ENCODE measurements at places on chromosomes 12 and 14.
A peak's percentile ranks its signal among the peaks of the same experiment; 100 is the strongest.

- DNase-seq: no peak
Measured at GRCh38 chr14:53004976-53005375, 54.1 kb upstream of the FERMT2 start.

- DNase-seq: no peak
Measured at GRCh38 chr12:104458694-104459367, 2.1 kb downstream of the CHST11 start.

DNA sequence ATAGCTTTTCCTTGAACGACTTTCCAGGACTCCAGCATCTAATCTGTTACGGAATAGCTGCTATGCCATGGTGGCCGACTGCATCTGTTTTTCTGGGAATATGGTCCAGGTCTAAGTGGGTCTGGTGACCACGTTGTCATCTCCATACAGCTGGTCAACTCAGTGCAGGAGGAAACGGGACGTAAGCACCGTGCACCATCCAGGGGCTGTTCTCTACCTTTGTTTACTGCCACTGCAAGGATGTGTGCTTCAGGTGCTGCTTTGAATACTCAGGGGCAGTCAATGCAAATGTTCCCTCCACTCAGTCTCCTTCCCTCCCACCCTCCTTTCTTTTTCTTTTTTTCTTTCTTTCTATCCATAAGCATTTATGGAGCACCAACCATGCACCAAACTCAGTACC, 648.2 kb downstream of the VRK1 start:
- no peak for DNase-seq

- DNase-seq: no peak
Measured at GRCh38 chr12:104544836-104545235, 88.1 kb downstream of the CHST11 start.

GRCh38 chr12:50765095-50765911, 1.4 kb downstream of the ATF1 start:
- DNase-seq: peak; percentile 17

DNA sequence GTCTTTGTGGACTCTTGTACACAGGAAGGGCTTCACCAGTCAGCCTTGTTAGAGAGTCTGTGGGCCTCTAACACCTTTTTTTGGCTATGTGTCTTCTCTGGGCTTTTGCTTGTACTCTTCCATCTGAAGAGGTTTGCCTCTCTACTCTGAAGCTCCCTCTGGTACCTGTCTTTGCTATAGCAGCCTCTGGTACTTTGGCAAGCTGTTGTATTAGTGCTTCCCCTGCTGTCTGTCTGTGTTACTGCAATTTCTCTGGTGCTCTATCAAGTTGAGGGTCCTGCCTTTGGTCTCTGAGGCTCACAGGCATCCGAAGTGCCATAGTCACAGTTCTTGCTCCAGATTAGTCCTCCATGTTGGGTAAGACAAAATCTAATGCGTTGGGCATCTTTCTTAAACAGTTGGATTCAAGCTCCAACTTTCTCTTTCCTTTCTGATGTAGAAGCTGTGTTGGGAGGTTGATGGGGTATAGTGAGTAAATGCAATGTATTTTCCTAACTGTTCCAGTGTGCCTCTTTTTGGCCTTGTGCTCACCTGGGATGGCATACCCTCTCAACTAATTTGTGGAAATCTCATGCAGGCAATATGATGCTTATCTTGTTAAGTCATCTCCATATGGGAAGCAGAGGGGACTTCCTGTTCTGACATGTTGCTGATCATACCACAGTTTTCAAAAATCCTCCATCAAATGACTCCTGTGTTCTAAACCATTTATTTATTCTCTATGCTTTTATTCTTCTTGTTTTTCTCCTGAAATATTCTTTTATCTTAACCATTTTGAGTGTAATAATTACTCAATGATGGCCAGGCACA, 88.8 kb downstream of the ATF7IP start:
- no peak for DNase-seq

DNA sequence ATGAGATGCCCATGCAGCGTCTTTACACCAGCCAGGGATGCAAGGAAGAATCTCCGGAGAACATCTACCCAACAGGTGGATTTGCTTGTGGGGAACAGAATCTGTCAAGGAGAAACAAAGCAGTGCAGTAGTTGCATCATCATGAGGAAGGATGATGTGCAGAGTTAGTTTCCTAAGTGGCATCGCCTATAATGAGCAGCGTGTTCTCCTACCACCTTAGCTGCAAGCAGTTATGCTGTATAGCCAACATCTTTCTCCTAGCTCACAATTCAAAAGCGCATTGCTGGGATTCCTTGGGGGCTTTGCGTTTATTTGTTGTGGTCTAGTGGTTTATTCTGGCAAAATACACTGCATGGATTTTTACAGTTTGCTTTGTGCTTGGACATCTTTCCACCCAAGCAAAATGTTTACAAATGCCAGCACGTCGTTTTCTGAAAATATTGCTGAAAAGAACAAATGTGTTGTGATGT, 233.0 kb downstream of the RGS6 start:
- no peak for DNase-seq

- no peak for DNase-seq
Measured at GRCh38 chr14:104872469-104873341, 7.6 kb downstream of the CEP170B start.

- DNase-seq: no peak
Measured at GRCh38 chr12:133217219-133217618, 18.5 kb downstream of the ANHX start.

- DNase-seq: no peak
Measured at GRCh38 chr14:49396801-49397200, 189.4 kb downstream of the RPS29 start.

GRCh38 chr12:52634266-52635056, 16.1 kb upstream of the KRT73 start:
- DNase-seq: no peak

GRCh38 chr12:48263617-48264016, 60.5 kb upstream of the OR10AD1 start:
- DNase-seq: no peak

GRCh38 chr14:30610787-30611343, 11.3 kb upstream of the SCFD1 start:
- DNase-seq: no peak

DNA sequence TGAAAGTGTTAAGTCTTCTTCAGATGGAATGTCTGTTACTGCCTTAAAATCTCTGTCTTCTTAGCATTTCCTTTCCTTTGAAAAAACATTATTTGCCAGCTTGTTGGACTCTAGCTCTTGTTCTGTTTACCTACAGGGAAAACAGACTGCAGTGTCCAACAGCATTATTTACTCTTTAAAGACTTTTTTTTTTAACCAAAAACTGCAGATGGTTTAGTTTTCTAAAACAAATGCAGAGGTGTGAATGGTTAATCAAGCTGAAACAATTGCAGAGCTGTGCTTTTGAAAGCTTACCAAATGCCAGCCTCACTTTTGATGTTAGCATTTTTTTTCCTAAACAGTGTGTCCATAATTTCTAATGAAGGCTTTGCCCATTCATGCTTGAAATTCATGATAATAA, 323.3 kb downstream of the TMEM117 start:
- no peak for DNase-seq

DNA sequence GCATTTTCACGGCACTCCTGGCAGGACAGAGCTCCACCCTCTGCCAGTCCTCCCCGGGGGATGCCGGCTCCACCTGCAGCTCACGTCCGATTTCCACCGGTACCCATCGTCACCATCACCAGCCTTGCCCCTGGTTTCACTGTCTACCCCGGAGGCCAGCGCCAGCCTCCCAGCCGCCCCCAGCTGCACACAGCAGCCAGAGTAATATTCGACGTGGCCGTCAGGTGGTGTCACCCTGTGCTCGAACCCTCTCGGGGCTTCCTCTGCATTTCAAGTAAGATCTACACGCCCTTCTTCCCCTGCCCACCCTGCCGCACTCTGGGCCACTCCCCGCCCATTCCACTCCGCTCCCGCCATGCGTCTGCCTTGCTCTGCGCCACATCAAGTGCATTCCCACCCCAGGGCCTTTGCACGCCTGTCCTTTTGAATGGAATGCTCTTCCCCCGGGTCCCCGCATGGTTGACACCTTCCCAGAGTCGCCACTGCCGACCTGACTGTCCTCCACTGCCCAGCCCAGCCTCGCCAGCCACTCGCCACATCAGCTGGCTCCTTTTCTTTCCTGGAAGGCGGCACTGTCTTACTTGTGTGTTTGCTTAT, 80.3 kb downstream of the ADGRD1 start:
- no peak for DNase-seq

DNA sequence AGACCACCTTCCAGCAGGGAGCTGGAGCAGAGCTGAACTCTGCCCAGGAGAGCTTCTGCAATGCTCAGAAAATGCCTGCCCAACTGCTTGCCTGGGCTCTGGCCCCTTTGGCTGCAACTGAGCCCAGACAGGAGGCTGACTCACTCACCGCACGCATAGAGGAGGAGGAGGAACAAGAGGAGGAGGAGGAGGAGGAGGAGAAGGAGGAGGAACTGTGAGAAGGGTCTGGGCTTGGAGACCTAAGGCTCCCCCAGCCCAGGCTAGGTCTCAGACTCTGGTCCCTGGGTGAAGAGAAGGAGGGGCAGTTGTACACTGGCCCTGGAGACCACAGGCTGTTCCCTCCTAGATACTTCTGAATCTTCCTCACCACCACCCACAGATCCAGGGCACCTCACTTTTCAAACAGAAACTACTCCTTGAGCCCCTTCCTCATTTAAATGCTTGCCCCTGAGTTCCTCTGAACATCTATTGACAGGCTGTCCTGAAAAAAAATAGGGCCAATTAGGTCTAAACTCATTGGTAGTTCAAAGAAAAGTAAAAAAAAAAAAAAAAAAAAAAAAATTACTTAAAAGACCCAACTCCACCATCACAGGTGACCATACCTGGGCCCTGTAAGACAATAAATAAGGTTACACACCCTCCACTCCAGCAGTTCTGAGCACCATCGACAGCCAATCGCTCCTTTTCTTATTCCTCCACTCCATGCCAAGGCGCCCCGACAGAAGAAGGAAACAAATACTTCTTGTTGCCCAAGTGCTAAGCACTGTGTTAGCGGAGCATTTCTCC, 674 bp downstream of the VDR start:
- no peak for DNase-seq

GRCh38 chr12:19709889-19710288, 270.6 kb downstream of the AEBP2 start:
- DNase-seq: no peak

DNA sequence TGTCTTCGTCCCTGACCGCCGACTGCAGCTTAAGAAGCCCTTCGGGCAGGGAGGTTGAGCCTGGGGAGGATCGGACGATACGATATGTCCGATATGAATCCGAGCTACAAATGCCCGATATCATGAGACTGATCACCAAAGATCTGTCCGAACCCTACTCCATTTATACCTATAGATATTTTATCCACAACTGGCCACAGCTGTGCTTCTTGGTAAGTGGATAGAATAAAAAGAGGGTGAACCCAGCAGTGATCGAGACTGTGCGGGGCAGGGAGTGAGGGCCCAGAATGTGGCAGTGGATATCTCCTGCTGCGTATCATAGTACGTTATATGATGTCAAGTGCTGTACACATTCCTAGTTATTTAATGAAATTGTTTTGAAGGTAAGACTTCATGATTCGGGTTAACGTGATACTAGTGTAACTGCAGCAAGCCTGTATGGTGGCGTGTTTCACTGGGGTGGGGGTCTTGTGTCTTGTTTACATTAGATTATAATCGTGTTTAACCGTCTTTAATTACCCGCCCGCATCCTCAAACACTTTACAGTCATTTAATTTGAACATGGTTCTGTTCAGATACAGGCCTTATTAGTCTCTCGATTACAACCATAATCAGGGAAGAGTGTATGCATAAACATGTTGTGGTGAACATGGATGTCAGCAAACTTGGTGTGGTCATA, 1.3 kb downstream of the NAA30 start:
- DNase-seq: no peak

GRCh38 chr14:89490466-89490865, 73.4 kb upstream of the FOXN3 start:
- no peak for DNase-seq

GRCh38 chr12:95231190-95231589, 13.6 kb downstream of the VEZT start:
- no peak for DNase-seq

- no peak for DNase-seq
Measured at GRCh38 chr12:89621521-89621920, 87.1 kb downstream of the ATP2B1 start.

GRCh38 chr12:87901457-87901856, 127.7 kb downstream of the C12orf50 start:
- no peak for DNase-seq

- DNase-seq: peak; percentile 47
Measured at GRCh38 chr12:55724226-55724939, 4.2 kb downstream of the RDH5 start.

GRCh38 chr12:49671031-49671765, 36.0 kb downstream of the FMNL3 start:
- peak; percentile 24 for DNase-seq

GRCh38 chr14:93036652-93037345, 78.9 kb downstream of the ITPK1 start:
- no peak for DNase-seq

GRCh38 chr12:630656-631632, 32.3 kb downstream of the NINJ2 start:
- no peak for DNase-seq

GRCh38 chr12:32647275-32647674, 31.8 kb upstream of the DNM1L start:
- DNase-seq: no peak

GRCh38 chr14:52802597-52802996, 11.2 kb upstream of the GNPNAT1 start:
- no peak for DNase-seq

GRCh38 chr12:6326316-6327228, 15.3 kb downstream of the TNFRSF1A start:
- no peak for DNase-seq

GRCh38 chr12:49763006-49763591, 21.7 kb downstream of the TMBIM6 start:
- peak; percentile 72 for DNase-seq

- DNase-seq: no peak
Measured at GRCh38 chr14:36111822-36112583, 64.5 kb downstream of the PTCSC3 start.

DNA sequence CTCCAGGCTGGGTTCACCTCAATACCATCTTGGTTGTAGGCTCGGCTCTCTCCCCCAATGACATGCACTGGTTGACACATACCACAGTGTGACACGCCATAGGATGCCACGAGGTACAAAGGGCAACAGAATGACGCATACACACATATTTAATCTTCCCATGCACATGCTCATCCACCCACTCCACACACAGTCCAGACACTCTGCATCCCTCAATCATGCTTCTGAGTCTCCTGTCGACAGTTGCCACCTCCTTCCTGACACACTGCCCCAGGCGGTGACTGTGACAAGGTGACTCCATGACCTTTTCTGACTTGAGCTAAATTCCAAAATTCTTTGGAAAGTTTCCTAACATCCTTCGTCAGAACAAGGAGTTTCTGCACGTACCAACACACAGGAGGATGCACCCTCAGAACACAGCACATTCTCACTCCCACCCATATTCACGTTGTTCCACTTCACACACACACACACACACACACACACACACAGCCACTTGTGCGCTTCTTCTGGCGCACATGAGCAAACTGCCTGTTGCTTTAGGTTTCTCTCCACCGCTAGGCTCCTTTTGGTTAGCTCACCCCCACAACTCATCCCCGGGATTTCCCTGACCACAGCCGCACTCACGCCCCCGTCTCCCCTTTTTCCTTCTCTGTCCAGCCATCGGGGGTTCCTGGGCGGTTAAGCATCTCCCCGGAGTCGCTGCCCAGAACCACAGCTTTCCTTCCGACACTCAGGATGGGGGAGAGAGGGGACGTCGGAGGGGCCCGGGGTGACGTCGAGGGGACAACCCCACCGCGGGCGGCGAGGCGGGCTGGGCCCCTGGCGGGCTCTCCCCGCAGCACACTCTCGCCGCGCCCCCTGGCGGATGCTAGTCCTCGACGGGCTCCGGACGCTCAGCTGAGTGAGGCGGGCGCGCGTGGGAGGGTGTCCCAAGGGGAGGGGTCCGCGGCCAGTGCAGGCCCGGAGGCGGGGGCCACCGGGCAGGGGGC, 536 bp upstream of the WNT1 start:
- peak; percentile 76 for DNase-seq

Data from stimulated activated CD4-positive, alpha-beta T cell treated with anti-CD3 and anti-CD28 coated beads, Interleukin-1b, Interleukin-23, amount 100 ng/mL, for 4 hours (primary cell).